Astrocyte (in vitro differentiated cells and primary cell): ENCODE measurements at places on chromosomes 16 and 17. TPM values are rescaled to one million over a fixed set of nuclear protein-coding genes. Genes with fewer than 3 reads are reported as not detected.

DNA sequence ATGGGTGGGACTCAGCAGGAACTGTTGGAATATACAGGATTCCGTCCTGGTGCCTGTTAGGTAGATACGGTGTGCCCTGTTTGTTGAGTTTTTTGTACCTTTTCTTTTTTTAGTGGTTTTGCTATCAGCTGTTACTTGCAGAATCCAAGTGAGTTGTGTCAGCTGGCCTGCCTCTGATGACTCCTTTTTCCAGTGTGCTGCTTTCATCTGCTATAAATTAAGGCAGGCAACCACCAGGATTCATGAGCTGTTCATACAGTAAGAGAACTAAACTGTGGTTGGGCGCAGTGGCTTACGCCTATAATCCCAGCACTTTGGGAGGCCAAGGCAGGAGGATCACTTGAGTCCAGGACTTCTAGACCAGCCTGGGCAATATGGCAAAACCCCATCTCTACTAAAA, 79.9 kb downstream of the WNT3 start:
- peak; percentile 32 for DNase-seq
- no peak overlapping the region for H3K4me3 ChIP-seq
- H3K36me3 ChIP-seq, result no peaks in the 10 kb centered on the region
- H3K27me3 ChIP-seq, result no peaks in the 10 kb centered on the region
- H3K4me1 ChIP-seq, result peaks cover 21% of the 10 kb centered on the region

DNA sequence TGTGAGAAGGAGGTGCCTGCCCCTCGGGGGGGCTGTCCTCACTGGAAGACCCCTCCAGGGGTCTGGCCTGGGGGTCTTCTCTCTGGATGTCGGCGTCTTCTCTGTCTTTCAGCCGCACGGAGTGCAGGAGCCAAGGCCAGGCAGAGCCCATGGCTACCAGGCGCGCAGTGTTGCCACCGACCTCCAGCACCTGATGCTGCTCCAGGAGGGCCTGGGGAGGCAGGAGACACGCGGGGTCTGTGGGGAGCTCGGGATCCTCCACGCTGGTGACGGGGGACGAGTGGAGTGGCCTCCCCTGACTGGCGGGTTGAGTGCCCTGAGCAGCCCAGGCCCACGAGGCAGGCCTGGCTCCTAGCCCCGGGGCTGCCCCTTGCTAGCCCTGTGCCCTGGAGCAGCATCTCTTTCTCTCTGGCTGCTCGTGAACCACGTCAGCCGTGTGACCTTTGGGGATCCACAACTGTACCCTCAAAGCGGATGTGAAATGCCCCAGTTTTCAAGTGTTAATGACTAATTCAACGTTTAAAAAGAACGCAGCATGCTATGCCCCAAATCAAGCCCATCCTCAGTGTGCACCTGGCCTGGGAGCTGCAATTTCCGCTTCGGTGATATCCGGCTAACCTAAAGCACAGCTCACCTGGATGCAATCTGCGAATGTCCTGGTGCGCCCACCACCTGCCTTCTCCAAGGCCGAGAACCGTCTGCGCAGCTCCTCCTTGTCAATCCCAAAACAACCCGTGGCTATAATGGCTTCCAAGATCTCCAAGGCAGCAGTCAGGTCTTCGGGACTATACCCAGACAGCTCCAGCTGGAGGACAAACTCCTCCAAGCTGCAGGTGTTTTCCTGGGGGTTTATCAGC, 62.9 kb downstream of the IL21R start:
- no peak overlapping the region for H3K4me3 ChIP-seq
- DNase-seq, result no peak
- peaks cover 9% of the 10 kb centered on the region for H3K4me1 ChIP-seq
- H3K36me3 ChIP-seq, result peaks cover 35% of the 10 kb centered on the region

DNA sequence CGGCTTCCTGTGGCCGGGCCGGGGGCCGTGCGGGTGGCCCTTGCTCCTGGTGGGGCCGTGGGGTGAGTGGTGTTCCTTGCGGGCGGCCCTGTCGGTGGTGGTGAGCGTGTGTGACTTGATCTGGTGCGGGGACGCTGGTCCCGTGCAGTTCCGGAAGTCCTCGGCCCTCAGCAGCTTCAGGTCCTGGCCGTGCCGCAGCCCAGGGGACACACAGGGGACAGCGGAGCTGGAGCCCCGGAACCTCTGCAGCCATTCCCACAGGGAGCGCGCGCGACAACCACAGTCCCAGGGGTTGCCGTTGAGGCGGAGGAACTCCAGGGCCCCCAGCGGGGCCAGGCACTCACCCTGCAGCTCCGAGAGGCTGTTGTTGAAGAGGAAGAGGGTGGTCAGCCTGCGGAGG, 88.4 kb downstream of the RTN4RL1 start:
- no peaks in the 10 kb centered on the region for H3K4me1 ChIP-seq
- no peaks in the 10 kb centered on the region for H3K36me3 ChIP-seq
- no peak overlapping the region for H3K27ac ChIP-seq

GRCh38 chr16:22191532-22192260, 14.4 kb upstream of the EEF2K start:
- no peaks in the 10 kb centered on the region for H3K36me3 ChIP-seq
- H3K4me3 ChIP-seq, result peak overlapping the region; percentile 71
- H3K27me3 ChIP-seq, result no peaks in the 10 kb centered on the region
- H3K27ac ChIP-seq, result peak overlapping the region; percentile 97
- peaks cover 25% of the 10 kb centered on the region for H3K4me1 ChIP-seq

Gene KRT16
- total RNA-seq, result 0.79 and 1.3 TPM in 2 replicates

Gene TBC1D3C
- not detected in 2 replicates for total RNA-seq

- peak; percentile 92 for DNase-seq
- H3K4me3 ChIP-seq, result no peak overlapping the region
- peak overlapping the region; percentile 47 for H3K27ac ChIP-seq
- peaks cover 20% of the 10 kb centered on the region for H3K4me1 ChIP-seq
- no peaks in the 10 kb centered on the region for H3K27me3 ChIP-seq
- no peaks in the 10 kb centered on the region for H3K36me3 ChIP-seq
Measured at GRCh38 chr16:80231888-80232287, 308.9 kb upstream of the DYNLRB2 start.

GRCh38 chr17:43468691-43469139, 15.1 kb upstream of the DHX8 start:
- no peaks in the 10 kb centered on the region for H3K27me3 ChIP-seq
- DNase-seq, result peak; percentile 90
- peaks cover 22% of the 10 kb centered on the region for H3K4me1 ChIP-seq
- H3K4me3 ChIP-seq, result no peak overlapping the region

Gene KRT25
- total RNA-seq, result not detected in 2 replicates

- H3K4me3 ChIP-seq, result no peak overlapping the region
- no peaks in the 10 kb centered on the region for H3K27me3 ChIP-seq
- H3K27ac ChIP-seq, result no peak overlapping the region
- H3K4me1 ChIP-seq, result no peaks in the 10 kb centered on the region
- no peaks in the 10 kb centered on the region for H3K36me3 ChIP-seq
Measured at GRCh38 chr17:7423679-7424078, 1.7 kb upstream of the SPEM2 start.

DNA sequence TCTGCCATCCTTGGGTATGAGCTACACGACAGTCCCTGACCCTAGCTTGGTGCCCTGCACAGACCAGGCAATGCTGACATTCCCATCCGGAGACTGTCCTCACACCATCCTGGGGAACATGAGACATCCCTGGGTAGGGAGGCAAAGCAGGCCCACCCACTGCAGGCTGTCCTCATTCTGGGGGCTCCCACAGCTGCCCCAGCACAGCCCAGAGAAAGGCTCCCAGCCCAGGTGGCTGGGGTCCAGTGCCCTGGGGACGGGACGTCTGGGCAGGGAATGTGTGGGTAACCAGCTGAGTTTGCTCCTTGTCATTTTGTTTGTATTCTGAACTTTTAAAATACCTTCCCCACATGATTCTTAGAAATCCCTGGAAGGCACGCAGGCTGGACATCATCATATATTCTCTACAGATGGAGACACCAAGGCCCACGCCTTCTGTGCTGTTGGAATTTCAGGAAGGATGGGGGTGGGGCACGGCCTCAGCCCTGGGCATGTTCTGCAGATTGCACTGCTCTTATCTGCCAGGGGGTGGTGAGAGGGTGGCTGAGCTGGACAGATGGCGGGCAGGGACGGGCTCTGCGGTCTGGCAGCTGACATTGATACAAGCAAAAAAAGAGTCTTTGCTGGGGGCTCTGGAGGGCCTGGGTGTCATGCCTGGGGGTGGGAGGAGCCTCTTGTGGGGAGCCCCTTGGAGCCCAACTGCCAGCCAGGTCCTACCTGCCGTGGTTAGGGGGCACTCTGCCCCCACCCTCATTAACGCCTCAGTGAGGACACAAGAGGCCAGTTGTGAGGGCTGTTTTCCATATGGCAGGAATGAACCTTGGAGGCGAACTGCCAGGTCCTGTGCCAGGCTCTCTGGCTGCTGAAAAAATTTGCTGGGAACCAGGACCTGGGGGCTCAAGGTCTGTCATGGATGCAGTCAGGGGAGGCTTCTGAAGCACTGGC, 28.4 kb downstream of the LRRC75A start:
- H3K27me3 ChIP-seq, result no peaks in the 10 kb centered on the region
- H3K4me3 ChIP-seq, result no peak overlapping the region
- no peak overlapping the region for H3K27ac ChIP-seq
- H3K36me3 ChIP-seq, result no peaks in the 10 kb centered on the region

DNA sequence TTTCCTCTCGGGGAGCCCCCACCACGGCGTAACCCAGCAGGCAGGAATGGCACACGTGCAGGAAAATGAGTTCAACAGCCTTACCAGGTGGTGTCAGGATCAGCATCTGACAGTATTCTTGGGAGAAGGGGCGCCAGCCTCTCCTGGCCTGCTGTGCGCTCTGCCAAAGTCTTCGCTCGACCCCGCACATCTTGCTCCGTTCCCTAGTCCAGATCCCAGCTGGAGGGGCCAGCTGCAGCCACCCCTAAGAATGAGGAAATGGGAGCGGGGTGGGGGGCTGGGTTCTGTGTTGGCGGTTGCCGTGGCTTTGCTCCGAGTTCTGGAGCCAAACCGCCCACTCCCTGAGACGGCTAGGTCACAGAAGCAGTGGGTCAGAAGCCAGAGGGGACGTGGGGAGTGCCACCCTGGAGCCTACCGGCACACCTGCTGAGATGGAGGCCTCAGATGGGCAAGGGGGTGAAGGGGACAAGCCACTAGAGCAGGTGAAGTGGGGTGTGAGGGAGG, at the start of gene CHCT1:
TSS of gene CHCT1 (plus strand) at position 328 of the 504 bp plus-strand sequence. CDS start at position 432, 104 bp downstream.
- H3K4me3 ChIP-seq, result peak within 1 kb of the TSS; percentile 58
- H3K36me3 ChIP-seq, result no peaks in the 10 kb centered on the region
- H3K4me1 ChIP-seq, result peaks cover 2% of the 10 kb centered on the region
- no peaks in the 10 kb centered on the region for H3K27me3 ChIP-seq
- no peak for DNase-seq
- H3K27ac ChIP-seq, result no peak within 1 kb of the TSS

DNA sequence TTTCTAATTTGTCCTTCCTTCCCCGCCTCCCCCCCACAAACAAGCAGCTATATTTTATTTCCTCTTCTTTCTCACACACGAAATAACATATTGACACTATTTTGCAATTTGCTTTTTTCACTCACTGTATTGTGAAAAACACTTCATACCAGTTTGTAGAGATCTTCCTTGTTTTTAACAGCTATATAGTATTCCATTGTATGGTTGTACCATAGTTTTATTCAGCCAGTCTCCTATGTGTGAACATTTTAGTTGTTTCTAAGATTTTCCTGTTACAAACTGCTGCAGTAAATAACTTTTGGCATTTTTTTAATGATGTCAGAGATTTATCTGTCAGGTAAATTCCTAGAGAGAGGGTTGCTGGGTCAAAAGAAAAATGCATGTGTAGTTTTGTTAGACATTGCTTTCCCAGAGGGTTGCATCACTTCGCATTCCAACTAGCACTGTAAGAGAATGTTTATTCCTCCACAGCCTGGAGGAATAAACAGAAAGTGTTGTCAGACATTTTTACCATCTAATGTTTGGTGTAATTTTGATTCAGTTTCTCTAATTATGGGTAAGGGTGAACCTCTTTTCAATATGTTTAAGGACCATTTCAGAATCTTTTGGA, 101.2 kb downstream of the MRTFB start:
- no peak overlapping the region for H3K27ac ChIP-seq
- no peaks in the 10 kb centered on the region for H3K4me1 ChIP-seq
- H3K36me3 ChIP-seq, result no peaks in the 10 kb centered on the region
- DNase-seq, result peak; percentile 50
- no peaks in the 10 kb centered on the region for H3K27me3 ChIP-seq

Gene PPL
- 5.8 and 12.3 TPM in 2 replicates for total RNA-seq

Gene SCN4A
- 0.22 and 0.43 TPM in 2 replicates for total RNA-seq

Gene RBL2
- total RNA-seq, result 23.2 and 24.4 TPM in 2 replicates

- peak; percentile 25 for DNase-seq
- no peaks in the 10 kb centered on the region for H3K27me3 ChIP-seq
- no peak overlapping the region for H3K4me3 ChIP-seq
- H3K4me1 ChIP-seq, result no peaks in the 10 kb centered on the region
- H3K27ac ChIP-seq, result no peak overlapping the region
- H3K36me3 ChIP-seq, result no peaks in the 10 kb centered on the region
Measured at GRCh38 chr16:75789237-75789636, 62.9 kb upstream of the CPHXL start.

Gene ZG16
- not detected in 2 replicates for total RNA-seq

Gene ACAP1
- total RNA-seq, result 14.4 and 16.0 TPM in 2 replicates

DNA sequence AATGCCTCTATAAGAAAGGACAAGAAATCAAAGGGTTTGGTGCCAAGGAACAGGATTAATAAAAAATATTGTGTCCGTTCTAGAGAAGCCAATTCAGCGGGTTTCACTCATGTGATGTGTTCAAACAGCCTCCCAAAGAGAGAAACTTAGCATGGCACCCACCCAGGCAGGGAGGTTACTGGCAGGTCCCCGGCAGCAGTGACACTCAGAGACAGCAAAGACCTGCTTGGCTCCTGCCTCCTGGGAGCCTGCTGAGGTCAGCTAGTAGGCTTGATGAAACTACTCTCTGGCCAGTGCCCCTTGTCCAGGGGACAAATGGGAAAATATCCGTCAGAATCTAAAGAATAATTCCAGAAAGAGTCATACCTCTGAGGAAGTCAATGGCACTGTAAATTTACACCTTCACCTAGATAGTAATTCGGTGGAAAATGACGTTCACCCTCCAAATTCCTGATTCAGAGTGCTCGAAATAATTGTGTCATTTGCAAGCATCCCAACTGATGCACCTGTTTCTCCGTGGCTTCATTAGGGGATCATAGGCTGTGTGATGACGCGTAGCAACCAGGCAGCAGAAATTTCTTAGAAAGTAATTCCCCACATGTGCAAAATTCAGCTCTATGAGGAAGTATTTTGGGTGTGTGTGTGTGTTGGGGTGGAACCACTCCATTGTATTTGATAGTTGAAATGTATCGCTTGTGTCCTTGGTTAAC, 481.5 kb upstream of the ZFHX3 start:
- H3K27ac ChIP-seq, result no peak overlapping the region
- no peaks in the 10 kb centered on the region for H3K4me1 ChIP-seq
- no peak for DNase-seq
- no peaks in the 10 kb centered on the region for H3K36me3 ChIP-seq

Gene NUFIP2
- 73.7 and 79.8 TPM in 2 replicates for total RNA-seq

- DNase-seq, result no peak
- H3K4me1 ChIP-seq, result no peaks in the 10 kb centered on the region
- H3K27ac ChIP-seq, result no peak overlapping the region
- no peak overlapping the region for H3K4me3 ChIP-seq
- H3K36me3 ChIP-seq, result no peaks in the 10 kb centered on the region
- H3K27me3 ChIP-seq, result no peaks in the 10 kb centered on the region
Measured at GRCh38 chr16:23975293-23975692, 139.5 kb downstream of the PRKCB start.

- H3K27me3 ChIP-seq, result no peaks in the 10 kb centered on the region
- H3K36me3 ChIP-seq, result no peaks in the 10 kb centered on the region
- H3K4me1 ChIP-seq, result peaks cover 9% of the 10 kb centered on the region
- H3K27ac ChIP-seq, result no peak overlapping the region
- H3K4me3 ChIP-seq, result peak overlapping the region; percentile 83
Measured at GRCh38 chr17:1629504-1630310, 1.1 kb upstream of the SLC43A2 start.

Gene VAT1
- 348 and 413 TPM in 2 replicates for total RNA-seq

Gene HEATR9
- not detected in 2 replicates for total RNA-seq
